Endodermal cell (in vitro differentiated cells): ENCODE measurements at places on chromosomes 4 and X. TPM values are rescaled to one million over a fixed set of nuclear protein-coding genes. Genes with fewer than 3 reads are reported as not detected.

GRCh38 chrX:116435597-116435996, 809 bp upstream of the SLC6A14 start:
- H3K4me3 ChIP-seq: no peak overlapping the region
- DNase-seq: no peak
- no peaks in the 10 kb centered on the region for H3K36me3 ChIP-seq

GRCh38 chr4:152478461-152479237, 57.2 kb downstream of the FBXW7 start:
- H3K27me3 ChIP-seq: no peaks in the 10 kb centered on the region
- no peak overlapping the region for H3K4me3 ChIP-seq
- no peak for DNase-seq
- H3K36me3 ChIP-seq: no peaks in the 10 kb centered on the region
- no peaks in the 10 kb centered on the region for H3K4me1 ChIP-seq

DNA sequence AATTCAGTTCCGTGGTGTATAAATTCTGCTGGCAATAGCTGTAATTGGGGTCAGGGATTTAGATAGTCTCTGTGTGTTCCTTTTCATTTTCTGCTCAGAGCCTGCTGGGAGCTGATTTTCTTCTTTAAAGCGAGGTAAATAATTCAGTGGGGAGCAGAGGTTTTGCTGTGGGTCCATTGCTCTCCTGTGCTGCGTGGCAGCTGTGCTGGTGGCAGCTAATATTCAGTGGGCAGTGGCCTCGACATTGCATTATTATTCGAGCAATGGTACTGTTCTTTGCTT, 13.7 kb downstream of the XG start:
- no peaks in the 10 kb centered on the region for H3K27me3 ChIP-seq
- no peaks in the 10 kb centered on the region for H3K36me3 ChIP-seq
- DNase-seq: no peak
- H3K4me1 ChIP-seq: peaks cover 4% of the 10 kb centered on the region
- no peak overlapping the region for H3K4me3 ChIP-seq
- H3K27ac ChIP-seq: no peak overlapping the region

GRCh38 chrX:65601530-65602220, 65.8 kb upstream of the MSN start:
- H3K36me3 ChIP-seq: no peaks in the 10 kb centered on the region
- H3K4me1 ChIP-seq: no peaks in the 10 kb centered on the region
- DNase-seq: no peak
- H3K27ac ChIP-seq: no peak overlapping the region

DNA sequence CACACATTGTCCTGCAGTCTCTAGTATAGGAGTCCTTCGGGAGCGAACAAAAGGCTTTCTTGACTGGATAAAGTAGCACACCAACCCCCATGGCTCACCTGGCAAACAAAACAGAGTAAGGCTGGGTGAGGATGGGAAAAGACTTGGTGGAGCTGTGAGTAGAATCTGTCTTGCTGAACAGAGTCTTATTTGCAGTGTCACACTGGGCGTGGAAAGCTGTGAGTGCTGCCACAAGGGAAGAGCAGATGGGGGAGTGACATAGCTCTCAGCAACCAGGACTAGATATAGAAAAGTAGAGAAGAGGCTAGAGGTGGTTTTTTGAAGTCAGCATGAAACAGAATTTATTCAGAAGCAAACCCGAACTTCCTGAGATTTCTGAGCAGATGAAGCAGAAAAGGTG, 137.2 kb upstream of the ESX1 start:
- no peak for DNase-seq
- no peaks in the 10 kb centered on the region for H3K4me1 ChIP-seq
- H3K27ac ChIP-seq: no peak overlapping the region
- no peaks in the 10 kb centered on the region for H3K36me3 ChIP-seq

GRCh38 chr4:165855191-165855590, 17.8 kb upstream of the TLL1 start:
- H3K27me3 ChIP-seq: no peaks in the 10 kb centered on the region
- DNase-seq: no peak
- H3K4me1 ChIP-seq: no peaks in the 10 kb centered on the region
- no peaks in the 10 kb centered on the region for H3K36me3 ChIP-seq

DNA sequence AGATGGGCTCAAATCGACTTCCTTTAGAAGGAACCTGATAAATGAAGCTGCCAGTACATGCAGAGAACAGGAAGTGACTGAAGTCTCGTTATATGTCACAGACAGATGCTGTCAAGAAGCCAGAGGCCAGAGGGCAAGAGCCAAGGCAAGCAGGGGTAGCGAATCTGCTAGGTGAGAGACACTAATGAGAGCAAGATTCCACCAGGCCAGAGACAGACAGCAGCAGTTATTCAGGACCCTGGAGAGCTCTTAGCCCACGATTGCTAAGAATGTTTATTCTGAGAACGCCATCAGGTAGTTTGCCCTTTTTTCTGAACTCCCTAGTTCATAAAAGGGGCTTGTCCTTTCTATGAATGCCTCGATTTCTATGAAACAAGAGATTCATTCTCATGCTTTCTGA, 73.7 kb downstream of the BEND2 start:
- no peak overlapping the region for H3K27ac ChIP-seq
- H3K36me3 ChIP-seq: no peaks in the 10 kb centered on the region
- no peak overlapping the region for H3K4me3 ChIP-seq
- peaks cover 3% of the 10 kb centered on the region for H3K4me1 ChIP-seq

DNA sequence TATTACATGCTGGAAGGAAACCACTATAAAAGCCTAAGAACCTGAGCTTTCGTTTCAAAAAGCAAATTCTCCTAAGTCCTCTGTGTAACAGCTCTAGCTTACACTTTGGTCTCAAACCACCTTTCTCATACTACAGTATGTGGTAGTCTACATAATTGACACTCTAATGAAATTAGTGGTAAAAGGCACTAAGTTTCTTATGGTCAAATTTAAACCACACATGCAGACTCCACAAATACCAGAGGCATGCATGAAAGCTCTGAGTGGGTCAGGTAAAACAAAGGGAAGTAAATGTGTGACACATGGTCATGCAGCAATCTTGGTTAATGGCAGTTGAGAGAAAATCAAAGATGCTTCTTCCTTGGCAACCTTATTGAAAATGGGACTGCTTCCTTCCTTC, 187.8 kb downstream of the CCNG2 start:
- no peak for DNase-seq
- H3K27me3 ChIP-seq: no peaks in the 10 kb centered on the region
- H3K36me3 ChIP-seq: no peaks in the 10 kb centered on the region
- no peaks in the 10 kb centered on the region for H3K4me1 ChIP-seq
- no peak overlapping the region for H3K27ac ChIP-seq

DNA sequence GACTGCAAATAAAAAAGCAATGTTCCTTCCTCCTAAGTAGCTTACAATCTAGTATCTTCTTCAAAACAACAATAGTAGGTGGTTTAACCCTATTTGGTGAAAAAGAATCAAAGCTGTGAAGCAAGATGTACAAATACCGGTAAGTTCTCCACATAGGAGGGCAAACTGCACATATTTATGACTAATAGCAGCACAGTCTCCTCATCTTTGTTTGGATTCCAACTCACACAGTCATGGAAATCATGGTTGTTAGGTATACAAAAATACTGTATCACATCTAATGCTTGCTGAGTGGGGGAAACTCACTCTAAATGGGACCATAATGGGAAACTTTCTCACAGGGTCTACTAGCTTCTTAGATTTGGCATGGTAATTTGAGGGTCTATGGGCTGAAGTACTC, 597.2 kb downstream of the INPP4B start:
- no peaks in the 10 kb centered on the region for H3K27me3 ChIP-seq
- DNase-seq: no peak
- H3K27ac ChIP-seq: no peak overlapping the region

GRCh38 chr4:59936566-59936965, 1263.6 kb upstream of the ADGRL3 start:
- DNase-seq: no peak
- no peak overlapping the region for H3K27ac ChIP-seq
- no peaks in the 10 kb centered on the region for H3K36me3 ChIP-seq
- no peaks in the 10 kb centered on the region for H3K4me1 ChIP-seq
- no peaks in the 10 kb centered on the region for H3K27me3 ChIP-seq
- H3K4me3 ChIP-seq: no peak overlapping the region

GRCh38 chr4:26106776-26107175, 192.8 kb downstream of the SMIM20 start:
- no peak overlapping the region for H3K27ac ChIP-seq
- no peak overlapping the region for H3K4me3 ChIP-seq
- H3K4me1 ChIP-seq: no peaks in the 10 kb centered on the region
- H3K27me3 ChIP-seq: no peaks in the 10 kb centered on the region

- no peak for DNase-seq
- H3K4me3 ChIP-seq: no peak overlapping the region
- H3K36me3 ChIP-seq: no peaks in the 10 kb centered on the region
- H3K27ac ChIP-seq: no peak overlapping the region
- H3K27me3 ChIP-seq: no peaks in the 10 kb centered on the region
Measured at GRCh38 chr4:114103908-114104307, 124.5 kb upstream of the ARSJ start.

- H3K4me1 ChIP-seq: peaks cover 3% of the 10 kb centered on the region
- H3K27me3 ChIP-seq: no peaks in the 10 kb centered on the region
- no peak overlapping the region for H3K27ac ChIP-seq
- H3K36me3 ChIP-seq: no peaks in the 10 kb centered on the region
Measured at GRCh38 chr4:150501009-150501727, 80.8 kb upstream of the MAB21L2 start.

DNA sequence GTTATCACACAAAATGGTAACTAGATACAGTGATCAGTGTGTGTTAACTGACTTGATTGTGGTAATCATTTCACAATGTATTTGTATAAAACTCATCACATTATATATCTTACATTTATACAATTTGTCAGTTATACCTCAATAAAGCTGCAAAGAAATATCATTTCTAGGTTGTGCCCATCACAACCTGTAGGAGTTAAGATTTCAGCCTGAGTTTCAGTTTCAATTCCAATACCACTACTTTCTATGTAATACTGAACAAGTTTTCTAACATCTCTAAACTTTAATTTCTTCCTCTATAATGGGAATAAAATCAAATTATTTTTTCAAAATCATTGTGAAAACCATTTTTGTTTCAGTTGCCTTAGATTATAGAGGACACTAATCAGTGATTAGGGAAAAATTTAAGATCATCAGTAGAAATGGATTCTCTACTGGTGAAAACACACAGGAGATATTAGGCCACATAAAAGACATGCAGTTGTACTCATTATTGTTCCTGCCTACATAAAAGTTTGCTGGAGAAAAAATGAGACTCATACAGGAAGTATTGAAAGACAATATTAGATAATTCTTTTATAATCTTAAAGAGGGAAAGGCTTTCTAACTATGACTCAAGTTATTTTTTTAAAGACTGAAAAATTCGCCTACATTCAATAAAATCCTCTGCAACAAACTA, 18.4 kb upstream of the TBC1D1 start:
- H3K27me3 ChIP-seq: no peaks in the 10 kb centered on the region
- DNase-seq: no peak
- H3K36me3 ChIP-seq: no peaks in the 10 kb centered on the region
- H3K27ac ChIP-seq: no peak overlapping the region

DNA sequence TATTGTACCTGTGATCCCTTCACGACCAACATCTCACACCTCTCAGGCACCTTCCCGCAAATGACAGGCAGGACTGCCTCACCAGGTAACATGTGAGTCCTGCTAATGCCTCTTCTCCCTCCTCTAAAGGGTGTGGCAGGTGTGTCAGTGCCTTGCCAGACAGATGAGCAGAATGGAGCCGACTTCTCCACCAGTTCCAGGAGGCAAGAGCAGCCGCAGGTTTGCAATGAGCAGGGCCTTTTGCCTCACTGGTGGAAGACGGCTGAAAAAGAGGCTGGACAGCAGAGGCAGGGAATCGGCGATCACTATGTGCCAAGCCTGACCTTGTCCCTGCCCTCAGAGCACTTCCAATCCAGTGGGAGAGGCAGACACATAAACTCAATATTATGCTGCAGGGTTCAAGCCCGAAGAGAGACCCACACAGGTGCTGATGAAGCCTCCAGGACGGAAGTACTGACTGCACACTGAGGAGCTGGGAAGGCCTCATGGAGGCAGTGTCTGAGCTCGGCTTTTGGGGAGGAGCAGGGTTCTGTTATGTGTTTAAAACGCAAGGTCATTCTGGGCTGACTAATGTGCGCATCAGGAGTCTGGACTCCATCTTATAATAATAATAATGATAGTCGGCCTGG, 57.9 kb downstream of the C4orf50 start:
- no peaks in the 10 kb centered on the region for H3K36me3 ChIP-seq
- H3K4me1 ChIP-seq: no peaks in the 10 kb centered on the region
- H3K27ac ChIP-seq: no peak overlapping the region
- H3K27me3 ChIP-seq: no peaks in the 10 kb centered on the region
- DNase-seq: peak; percentile 37

DNA sequence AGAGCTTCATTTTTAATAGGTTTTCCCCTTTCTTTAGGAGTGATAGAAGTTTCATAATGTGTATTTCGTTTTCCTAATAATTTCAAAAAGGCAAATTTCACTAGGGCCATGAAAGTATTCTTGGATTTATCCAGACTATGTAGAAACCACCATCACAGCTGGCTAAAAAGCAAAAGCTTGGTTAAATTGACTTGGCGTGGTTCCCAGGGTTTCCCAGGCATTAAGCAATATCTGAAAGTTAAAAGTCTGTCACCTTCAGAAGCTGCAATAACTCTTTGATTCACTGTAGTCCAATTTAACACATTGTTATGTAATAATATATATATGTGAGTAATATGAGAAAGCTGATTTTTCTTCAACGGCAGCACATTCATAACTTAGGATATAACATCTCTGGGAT, 38.3 kb downstream of the NDNF start:
- no peak overlapping the region for H3K4me3 ChIP-seq
- H3K4me1 ChIP-seq: no peaks in the 10 kb centered on the region
- DNase-seq: no peak
- H3K36me3 ChIP-seq: no peaks in the 10 kb centered on the region
- no peak overlapping the region for H3K27ac ChIP-seq

DNA sequence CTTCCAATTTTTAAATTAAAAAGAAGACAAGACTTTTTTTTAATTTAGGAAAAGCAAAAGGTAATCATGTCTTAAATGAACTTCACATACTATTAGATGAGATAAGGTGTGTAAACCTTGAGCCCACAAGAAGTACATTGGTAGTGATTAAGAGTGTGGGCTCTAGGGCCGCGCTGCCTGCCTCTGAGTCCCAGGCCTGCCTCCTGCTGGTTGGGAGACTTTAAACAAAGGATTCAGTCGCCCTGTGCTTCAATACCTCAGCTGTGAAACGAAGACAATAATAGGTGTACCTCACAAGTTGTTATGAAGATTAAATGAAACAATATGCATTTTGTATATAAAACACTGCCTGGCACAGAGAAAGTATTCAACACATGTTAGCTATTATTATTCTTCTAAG, 95.9 kb upstream of the MYOZ2 start:
- no peak overlapping the region for H3K4me3 ChIP-seq
- no peaks in the 10 kb centered on the region for H3K36me3 ChIP-seq
- H3K27me3 ChIP-seq: no peaks in the 10 kb centered on the region
- peaks cover 10% of the 10 kb centered on the region for H3K4me1 ChIP-seq

DNA sequence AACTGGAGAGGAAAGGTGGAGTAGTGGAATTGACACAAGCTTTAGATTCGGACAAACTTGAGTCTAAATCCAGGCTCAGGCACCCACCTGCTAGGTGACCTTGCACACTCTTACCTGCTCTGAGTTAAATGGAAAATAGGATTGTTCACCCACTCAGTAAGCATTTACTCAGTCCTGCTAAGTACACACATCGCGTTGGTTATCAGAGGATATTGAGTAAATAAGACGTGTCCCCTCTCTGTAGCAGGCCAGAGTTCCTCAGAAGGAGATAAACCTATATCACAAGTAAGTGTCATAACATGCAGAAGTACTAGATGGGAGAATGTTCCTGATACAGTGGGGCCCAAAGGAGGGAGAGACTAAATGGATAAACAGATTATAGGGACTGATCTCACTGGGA, 117.7 kb downstream of the SMIM20 start:
- DNase-seq: no peak
- no peaks in the 10 kb centered on the region for H3K36me3 ChIP-seq
- H3K4me1 ChIP-seq: peaks cover 12% of the 10 kb centered on the region
- peaks cover 11% of the 10 kb centered on the region for H3K27me3 ChIP-seq

The CLRN2 gene
- total RNA-seq: not detected in 2 replicates

The PDZD4 gene
- total RNA-seq: 30.1 to 46.9 TPM (median 35.1 TPM) in 3 replicates

The PRDM5 gene
- total RNA-seq: 15.5 to 23.2 TPM (median 19.1 TPM) in 3 replicates

The RBPJ gene
- 71.1 to 211 TPM (median 79.8 TPM) in 3 replicates for total RNA-seq

The H2BW2 gene
- not detected in 3 replicates for total RNA-seq

The GPRASP2 gene
- total RNA-seq: 12.9 and 14.9 TPM in 2 replicates
